Activated gamma-delta T cell (primary cell): ENCODE measurements at places on chromosomes 3 and 15.

DNA sequence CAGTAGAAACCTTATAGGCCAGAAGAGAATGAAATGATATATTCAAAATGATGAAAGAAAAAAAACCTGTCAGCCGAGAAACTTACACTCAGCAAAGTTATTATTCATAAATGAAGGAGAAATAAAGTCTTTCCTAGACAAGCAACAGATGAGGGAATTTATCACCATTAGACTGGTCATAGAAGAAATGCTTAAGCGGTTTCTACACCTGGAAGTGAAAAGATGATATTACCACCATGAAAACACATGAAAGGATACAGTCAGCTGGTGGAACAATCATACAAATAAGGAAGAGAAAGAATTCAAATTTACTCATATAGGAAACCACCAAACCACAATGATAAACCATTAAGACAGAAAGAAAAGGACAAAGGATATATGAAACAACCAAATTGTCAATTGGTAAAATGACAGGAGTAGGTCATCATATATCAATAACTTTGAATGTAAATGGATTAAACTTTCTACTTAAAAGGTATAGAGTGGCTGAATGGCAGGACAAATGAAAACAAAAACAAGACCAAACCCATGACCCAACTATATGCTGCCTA is 29.9 kb upstream of the PRR23C start:
- no peak for DNase-seq

DNA sequence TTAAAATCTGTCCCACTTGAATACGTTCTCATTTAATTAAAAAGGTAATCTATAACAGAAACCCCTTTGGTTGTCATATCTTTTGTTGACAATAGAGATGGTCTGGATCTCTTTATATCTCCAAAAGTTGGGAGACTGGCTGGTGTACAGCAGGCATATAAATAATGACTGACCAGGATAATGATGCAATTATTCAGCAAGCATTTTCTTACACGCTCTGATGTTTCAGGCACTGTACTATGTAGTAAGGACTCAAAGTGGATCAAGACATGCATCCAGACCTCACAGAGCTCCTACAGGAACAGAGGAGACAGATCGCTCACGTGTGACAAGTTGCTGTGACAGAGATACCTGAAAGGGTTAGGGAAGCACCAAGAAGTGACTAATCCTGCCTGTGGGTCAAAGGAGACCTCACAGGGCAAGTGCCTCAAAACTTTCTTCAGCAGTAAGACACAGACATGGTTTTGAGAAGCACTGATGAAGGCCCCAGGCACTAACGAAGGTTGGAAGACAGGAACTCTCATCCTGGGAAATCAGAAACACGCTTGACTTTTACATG is 25.7 kb downstream of the VPS39 start:
- no peak for DNase-seq

DNA sequence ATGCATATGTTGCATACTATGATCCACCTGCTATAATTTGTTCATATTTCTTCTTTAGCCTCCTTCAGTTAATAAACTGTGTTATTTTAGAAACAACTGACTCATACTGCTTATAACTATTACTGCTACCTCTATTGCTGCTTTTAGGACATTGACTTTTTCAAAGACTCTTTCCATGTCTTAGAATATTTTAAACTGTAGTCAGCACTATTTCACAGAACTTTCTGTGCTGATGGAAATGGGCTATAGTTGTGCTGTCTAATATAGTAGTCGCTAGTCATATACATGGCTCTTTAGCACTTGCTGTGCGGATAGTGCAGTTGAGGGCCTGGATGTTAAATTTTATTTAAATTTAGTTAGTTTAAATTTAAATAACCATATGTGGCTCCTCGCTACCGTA is 55.6 kb downstream of the NEK11 start:
- no peak for DNase-seq

- DNase-seq, result no peak
Measured at GRCh38 chr3:62584636-62585035, 211.3 kb upstream of the FEZF2 start.

DNA sequence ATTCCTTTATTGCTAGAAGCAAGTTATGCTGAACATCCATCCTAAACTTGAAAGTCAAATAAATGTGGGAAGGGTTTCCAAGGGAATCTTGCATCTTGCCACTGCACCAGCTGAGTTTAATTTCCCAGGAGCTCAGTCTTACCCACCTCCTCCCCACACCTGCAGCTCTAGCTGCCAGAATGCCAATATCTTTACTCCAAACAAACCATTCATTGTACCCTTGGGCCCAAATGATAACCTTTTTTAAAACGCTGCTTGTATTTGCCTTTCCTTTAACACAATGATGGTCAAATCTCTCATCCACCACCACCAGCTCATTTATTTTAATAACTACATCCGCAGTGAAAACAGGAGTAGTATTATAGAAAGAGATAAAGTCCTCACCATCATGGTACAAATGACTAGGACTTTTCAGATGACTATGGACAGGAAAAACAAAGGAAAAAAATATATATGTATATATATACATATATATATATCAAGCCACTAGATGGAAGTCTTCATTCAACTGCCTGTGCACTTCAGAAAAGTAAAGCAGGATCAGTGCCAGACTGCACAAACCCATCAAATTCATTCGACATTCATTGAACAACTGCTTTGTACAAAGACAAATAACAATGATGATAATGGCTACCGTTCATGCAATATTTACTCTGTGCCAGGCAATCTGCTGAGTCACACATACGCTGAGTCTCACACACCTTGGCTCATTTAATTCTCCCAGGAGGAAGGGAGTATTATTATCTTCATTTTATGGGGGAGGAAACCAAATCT is 44.0 kb downstream of the BFSP2 start:
- DNase-seq, result no peak

DNA sequence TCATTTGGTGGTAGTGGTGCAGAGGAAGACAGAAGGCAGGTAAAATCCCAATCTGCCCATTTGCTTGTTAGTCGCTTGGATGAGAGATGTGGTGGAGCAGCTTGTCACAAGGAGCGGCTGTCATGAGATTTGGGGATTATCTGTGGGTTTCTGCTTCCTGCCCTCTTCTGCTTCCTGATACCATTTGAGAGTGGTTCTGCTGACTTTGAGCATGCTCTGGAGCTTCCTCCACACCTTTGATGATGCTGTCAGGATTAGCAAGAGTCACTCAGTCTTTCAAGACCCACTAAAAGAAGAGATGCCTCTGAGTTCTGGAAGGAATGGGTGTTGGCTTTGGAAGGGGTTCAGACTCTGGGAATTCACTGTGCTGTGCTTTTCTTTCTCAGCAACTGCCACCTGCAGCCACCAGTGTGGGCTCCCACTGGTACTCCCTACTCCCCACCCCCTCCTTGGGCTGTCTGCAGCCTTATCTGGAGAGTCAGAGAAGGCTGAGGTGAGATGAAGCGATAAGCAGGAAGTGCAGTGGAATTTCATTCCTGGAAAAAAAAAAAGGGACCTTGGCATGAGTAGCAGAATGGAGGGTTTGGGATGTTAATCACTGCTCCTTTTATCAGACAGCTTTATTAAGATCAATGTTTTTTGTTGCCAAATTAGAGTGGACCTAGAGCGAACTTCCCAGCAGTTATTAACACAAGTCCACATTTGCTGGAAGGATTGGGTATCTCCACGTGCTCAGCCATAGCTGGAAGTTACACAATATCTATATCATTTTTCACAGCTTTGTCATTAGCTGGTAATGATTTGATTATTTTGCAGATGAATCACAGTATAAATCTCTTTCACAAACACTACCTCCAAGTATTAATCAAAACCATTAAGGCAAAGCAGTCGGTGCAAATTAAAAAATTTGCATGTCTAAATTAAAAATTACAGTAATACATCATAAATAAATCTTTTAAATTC is 233.0 kb upstream of the SATB1 start:
- no peak for DNase-seq

DNA sequence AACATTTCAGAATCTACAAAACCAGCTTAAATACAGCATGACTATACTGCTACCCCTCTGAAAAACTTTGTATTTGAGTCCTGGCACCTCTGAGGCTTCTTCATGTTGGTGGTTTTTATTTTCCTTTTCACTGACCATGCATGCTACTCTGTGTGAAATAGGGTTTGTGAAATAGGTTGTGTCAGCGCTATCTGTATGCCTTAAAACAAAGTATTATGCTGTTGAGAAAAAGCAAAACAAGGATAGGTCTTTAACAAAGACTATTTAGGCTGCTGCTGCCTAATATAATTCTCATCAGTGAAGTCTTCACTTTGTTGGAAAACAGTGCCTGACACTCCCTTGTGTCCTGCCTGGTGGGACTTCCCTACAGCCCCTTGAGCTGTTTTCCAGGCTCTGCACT is 28.7 kb upstream of the TRAK1 start:
- no peak for DNase-seq

- DNase-seq, result no peak
Measured at GRCh38 chr15:74303741-74304309, 63.6 kb downstream of the CYP11A1 start.

GRCh38 chr15:98666841-98667240 is 18.5 kb downstream of the IGF1R start:
- DNase-seq, result no peak

DNA sequence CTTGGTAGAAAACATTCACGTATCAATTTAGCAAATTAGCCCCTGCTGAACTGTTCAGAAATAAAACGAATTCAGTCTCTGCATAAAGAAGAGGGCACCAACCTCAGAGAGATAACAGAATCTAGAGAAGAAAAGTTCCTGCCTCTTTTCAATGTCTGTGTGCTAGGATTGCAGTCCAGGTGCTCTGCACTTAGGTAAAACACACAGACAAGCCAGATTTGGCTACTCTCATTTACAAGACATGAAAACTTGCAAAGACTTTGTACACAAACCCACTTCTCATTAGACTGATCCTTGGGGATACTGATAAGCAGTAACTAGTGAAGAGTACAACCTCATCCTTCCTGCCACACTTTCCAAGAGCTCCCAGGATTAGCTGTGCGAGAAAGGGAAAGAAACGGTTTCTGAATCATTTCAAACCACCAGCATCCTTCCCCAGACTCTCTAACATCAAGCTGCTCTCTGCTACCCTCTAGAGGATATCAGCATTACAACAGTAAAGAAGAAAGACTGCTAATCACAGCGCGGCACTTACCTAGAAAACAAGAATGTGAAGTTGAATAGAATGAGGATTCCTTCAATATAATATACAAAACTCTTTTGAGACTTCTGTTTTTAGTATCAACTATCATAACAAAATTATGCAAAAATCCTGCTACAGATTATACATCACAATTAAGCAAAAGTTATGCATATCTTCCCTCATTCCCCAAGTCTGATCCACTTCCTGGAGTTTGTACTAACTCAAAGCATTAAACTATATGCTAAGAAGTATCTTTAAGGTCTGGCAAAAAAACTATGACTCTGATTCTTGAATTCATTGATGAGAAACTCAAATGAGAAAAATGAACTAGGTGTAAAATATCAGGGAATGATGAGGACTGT is 306.4 kb downstream of the MAGI1 start:
- DNase-seq, result no peak

DNA sequence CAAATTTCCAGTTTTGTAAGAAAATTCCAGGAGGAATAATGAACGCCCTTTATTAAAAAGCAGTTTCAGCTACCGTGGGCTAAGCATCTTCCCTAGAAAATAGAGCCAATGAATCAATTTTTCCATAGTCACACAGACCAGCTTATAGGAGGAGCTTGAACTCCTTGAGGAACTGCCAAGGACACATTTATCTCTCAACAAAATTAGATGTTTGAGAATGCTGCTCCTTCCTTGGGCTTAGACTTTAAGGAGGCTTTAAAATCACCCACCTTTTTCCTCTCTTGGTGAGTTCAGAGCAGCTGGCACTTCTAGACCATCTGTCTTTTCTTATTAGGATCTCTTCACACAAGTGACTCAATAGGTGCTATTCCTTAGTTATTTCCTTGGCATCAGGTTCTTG is 588.0 kb downstream of the SQOR start:
- no peak for DNase-seq

DNA sequence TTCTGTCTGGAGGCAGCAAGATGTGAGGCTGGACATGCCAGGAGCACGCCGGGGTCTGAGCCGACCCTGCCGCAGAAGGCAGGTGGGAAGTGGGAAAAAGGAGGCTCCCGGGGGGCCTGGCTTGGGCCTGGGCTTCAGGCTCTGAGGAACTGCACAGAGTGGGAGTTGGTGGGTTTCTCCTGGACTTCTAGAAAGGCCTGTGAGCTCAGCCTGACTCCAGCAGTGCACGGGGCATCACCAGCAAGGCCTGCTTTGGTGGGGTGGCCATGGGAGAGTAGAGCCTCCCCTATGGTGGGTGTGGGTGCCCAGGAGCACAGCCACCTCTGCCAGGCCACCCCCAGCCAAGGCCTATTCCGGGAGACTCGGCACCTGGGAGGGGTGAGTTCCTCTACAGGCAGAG is 18.1 kb upstream of the SLC41A3 start:
- no peak for DNase-seq

GRCh38 chr15:90055182-90055581 is 47.1 kb downstream of the IDH2 start:
- no peak for DNase-seq

DNA sequence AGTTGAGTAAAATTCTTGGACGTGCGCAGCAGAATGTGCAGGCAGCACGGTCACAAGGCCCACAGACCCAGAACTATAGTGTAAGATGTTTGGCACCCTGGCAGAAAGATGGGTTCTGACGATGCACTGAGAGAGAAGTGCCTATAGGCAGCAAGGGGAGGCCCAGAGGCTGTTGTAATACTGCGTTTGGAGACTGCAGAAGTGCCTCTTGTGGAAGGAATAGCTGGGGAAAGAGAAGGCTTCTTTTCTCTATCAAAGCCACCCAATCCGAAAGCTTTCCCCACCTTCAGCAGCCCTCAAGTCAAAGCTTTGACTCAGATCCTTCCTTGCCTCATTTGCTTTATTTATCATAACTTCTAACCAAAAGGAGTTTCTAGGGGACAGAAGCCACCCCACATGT is 5.2 kb upstream of the SIN3A start:
- no peak for DNase-seq

DNA sequence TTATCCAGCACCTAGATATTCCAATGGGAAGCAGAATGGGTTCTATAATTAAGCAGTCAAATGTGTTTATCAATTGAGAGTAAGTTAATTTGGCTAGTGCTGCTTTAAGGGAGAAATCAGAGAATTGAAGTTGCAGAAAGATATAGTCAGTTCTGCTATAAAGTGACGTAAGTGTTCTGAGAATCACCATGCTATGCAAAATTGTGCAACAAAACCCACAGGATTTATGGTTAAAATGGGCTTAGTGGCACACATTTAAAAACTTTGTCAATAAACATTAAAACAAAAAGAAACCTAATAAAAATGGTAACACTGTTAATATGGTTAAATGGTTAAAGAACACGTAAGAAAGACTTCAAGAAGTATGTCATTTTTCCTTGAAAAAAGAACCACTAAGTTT is 74.5 kb downstream of the TMEM108 start:
- no peak for DNase-seq

DNA sequence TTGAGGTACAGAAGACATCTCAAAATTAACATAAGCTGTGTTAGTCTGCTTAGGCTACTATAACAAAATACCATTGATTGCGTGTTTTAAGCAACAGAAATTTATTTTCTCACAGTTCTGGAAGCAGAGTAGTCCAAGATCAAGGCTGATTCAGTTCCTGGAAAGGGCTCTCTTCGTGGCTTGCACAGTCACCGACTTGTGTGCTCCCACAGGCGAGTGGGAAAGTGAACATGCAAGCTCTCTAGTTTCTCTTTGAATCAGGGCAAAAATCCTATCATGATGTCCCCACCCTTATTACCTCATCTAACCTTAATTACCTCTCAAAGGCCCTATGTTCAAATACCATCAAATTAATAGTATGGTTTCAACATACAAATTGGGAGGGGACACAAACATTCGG is 505.9 kb downstream of the ZIC1 start:
- DNase-seq, result no peak

- DNase-seq, result no peak
Measured at GRCh38 chr15:79076661-79077060, 13.9 kb downstream of the RASGRF1 start.

- no peak for DNase-seq
Measured at GRCh38 chr3:192336286-192336685, 391.1 kb downstream of the FGF12 start.
